ENCODE measurements at places on chromosomes 5 and 9.

DNA sequence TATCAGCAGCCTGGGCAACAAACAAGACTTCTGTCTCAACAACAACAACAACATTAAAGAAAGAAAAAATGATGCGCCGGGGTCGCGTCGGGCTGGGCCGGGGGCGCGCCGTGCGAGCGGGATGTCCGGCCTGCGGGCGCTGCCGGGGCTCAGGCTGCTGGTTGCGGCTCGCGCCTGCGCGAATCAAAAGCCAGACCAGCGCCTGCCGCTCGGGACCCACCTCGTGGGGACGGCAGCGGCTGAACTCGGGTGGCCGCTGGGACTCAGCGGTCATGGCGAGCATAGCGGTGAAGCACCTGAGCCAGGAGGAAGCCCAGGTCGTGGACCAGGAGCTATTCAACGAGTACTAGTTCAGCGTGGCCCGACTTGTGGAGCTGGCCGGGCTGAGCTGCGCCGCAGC is 11.9 kb upstream of the NHP2 start:
- no peaks in the 10 kb centered on the region for H3K27me3 ChIP-seq
- no peak overlapping the region for H3K4me3 ChIP-seq
- H3K36me3 ChIP-seq, result no peaks in the 10 kb centered on the region
- H3K4me1 ChIP-seq, result no peaks in the 10 kb centered on the region
- DNase-seq, result no peak
- H3K27ac ChIP-seq, result no peak overlapping the region

- DNase-seq, result no peak
- no peaks in the 10 kb centered on the region for H3K27me3 ChIP-seq
- H3K27ac ChIP-seq, result no peak overlapping the region
- no peak overlapping the region for H3K4me3 ChIP-seq
- H3K4me1 ChIP-seq, result no peaks in the 10 kb centered on the region
These were observed 369.3 kb downstream of the BNC2 start for GRCh38 chr9:16501141-16501540.

DNA sequence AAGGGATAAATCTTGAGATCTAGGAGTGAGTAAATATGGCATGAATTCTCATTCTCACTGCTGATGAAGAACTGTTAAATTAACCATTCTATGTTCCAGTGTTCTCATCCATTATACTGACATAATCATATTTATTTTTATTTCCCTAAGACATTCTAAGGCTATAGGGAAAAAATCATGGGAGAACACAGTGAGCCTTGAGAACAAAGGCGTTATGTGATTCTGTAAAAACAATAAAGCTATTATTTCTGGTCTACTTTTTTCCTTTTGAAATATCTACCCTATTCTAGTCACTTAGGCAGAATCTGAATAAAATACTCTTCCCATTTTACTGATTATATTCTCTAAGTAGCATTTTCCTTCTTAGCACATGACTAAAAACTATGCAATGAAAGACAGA is 155.7 kb upstream of the ADAMTS16 start:
- H3K27me3 ChIP-seq, result no peaks in the 10 kb centered on the region
- DNase-seq, result no peak
- H3K27ac ChIP-seq, result no peak overlapping the region
- no peaks in the 10 kb centered on the region for H3K4me1 ChIP-seq

DNA sequence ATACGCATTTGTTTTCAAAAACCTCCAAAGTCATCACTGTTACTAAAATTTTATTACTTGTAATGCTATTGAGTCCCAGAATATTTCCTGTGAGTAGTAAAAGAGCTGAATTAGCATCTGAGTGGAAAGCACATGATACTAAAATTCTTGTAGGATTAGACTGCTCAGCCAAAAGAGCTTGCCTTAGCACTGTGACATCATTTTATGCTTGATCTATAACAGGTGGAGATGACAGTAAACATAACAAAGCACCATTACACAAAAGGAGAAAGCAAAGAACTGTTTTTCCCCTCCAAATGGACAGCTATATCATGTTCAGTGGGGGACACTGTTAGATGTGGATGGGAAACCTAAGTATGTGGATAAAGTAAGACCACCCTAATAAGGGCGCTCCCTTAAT is 5.8 kb upstream of the JAK2 start:
- peaks cover 27% of the 10 kb centered on the region for H3K4me1 ChIP-seq
- H3K4me3 ChIP-seq, result no peak overlapping the region
- no peak overlapping the region for H3K27ac ChIP-seq
- no peaks in the 10 kb centered on the region for H3K36me3 ChIP-seq
- DNase-seq, result no peak

- no peaks in the 10 kb centered on the region for H3K4me1 ChIP-seq
- peak overlapping the region; percentile 76 for H3K4me3 ChIP-seq
- H3K27me3 ChIP-seq, result 0 out of 2 replicates have a peak, but pooled peaks cover 1% of the 10 kb centered on the region
- H3K36me3 ChIP-seq, result no peaks in the 10 kb centered on the region
- no peak for DNase-seq
- no peak overlapping the region for H3K27ac ChIP-seq
These were observed 818 bp downstream of the PCDHGA10 start for GRCh38 chr5:141413540-141414069.

DNA sequence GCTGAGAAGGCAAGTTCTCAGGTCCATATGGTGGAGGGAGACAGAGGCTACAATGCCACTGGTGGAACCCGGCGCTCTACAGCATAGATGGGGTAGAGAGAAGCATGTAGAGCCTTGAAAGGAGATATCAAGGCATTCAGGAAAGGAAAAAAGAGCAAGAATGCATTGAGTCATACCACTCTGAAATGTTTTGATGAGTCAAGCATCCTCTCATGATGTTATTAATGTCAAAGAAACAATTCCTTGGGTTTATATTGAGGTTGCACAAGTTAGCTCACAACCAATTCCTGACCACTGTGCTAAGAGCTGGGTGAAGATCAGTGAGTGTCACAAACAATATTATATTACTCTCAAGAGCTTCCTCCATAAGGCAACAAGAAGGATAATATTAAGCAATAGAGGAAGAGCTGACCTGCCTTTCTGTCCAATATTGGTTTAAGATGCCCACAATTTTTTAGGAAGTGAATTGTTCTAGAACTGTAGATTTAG is 178.0 kb downstream of the RFK start:
- no peaks in the 10 kb centered on the region for H3K27me3 ChIP-seq
- H3K27ac ChIP-seq, result no peak overlapping the region
- no peak overlapping the region for H3K4me3 ChIP-seq
- no peaks in the 10 kb centered on the region for H3K36me3 ChIP-seq

DNA sequence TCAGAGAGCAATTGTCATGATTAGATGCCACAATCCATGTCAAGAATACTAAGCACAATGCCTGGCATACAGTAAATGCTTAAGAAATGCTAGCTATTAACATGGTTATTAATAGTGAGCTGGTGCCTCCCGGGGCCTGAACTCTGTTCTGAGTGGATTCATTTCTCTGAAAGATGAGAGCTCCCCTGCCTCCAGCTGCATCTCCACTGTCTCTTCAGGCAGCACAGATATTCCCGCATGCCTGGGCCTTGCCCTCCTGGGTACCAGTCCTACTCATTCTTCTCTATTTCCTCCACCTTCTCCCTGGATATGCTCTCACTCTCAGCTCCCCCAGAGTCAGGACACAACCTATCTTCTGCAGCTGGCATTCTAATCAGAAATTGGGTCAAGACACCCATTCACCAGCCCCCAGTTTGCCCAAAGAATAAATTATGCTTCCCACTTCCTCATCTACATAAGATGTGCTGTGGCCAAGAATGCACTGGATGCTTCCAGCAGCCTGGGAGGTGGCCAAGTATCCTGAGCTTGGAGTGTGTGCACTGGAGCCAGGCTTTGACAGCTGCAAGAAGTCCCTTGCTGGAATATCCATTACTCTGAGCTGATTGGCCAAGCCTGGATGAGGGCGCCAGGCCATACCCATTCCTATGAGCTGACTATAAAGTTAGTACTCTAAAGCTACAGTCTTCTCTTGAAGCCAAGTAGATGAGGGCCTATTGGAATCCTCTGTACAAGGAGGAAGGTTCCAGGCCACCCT is 669.0 kb downstream of the ACTL7B start:
- no peaks in the 10 kb centered on the region for H3K4me1 ChIP-seq
- no peaks in the 10 kb centered on the region for H3K36me3 ChIP-seq
- no peak for DNase-seq
- H3K27me3 ChIP-seq, result no peaks in the 10 kb centered on the region
- H3K27ac ChIP-seq, result no peak overlapping the region
- no peak overlapping the region for H3K4me3 ChIP-seq

DNA sequence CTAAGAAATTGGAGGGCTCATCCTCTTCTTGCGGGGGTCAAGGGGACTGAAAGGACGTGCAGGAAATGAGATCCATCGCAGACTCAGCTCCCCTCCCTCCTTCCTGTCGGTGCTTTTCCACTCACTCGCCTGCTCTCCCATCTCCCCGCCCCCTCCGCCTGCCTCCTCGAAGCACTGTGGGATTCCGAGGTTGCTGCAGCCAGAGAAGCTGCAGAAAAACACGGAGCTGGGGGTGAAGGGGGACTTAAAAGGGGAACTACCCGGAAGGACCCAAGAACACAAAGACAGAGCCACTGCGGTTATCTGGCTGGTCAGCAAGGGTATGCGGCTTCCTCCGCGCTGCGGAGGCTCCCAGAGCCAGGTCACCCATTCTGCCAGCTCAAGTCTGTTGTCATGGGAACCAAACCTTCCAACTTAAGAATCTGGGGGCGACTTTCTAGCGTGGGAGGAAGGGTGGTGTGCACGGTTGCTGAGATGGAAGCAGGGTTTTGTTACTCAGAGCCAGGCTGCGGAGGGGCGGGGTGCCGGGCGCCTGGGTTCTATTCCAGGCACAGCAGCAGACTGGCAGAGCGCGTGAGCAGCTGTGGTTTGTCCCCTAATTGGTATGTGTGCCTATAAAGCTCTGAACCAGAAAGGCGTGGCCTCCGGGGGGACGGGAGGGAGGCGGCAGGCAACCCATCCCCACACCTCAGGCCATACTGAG is 24.9 kb downstream of the PCDHGC5 start:
- DNase-seq, result peak; percentile 75
- H3K27ac ChIP-seq, result peak overlapping the region; percentile 90
- peak overlapping the region; percentile 69 for H3K4me3 ChIP-seq
- H3K4me1 ChIP-seq, result peaks cover 65% of the 10 kb centered on the region

- DNase-seq, result no peak
- no peaks in the 10 kb centered on the region for H3K27me3 ChIP-seq
- H3K4me1 ChIP-seq, result no peaks in the 10 kb centered on the region
These were observed 192.3 kb downstream of the TLE1 start for GRCh38 chr9:81497091-81497490.

- no peaks in the 10 kb centered on the region for H3K27me3 ChIP-seq
- no peak for DNase-seq
- no peaks in the 10 kb centered on the region for H3K4me1 ChIP-seq
These were observed 39.9 kb upstream of the IL17B start for GRCh38 chr5:149418910-149419531.

DNA sequence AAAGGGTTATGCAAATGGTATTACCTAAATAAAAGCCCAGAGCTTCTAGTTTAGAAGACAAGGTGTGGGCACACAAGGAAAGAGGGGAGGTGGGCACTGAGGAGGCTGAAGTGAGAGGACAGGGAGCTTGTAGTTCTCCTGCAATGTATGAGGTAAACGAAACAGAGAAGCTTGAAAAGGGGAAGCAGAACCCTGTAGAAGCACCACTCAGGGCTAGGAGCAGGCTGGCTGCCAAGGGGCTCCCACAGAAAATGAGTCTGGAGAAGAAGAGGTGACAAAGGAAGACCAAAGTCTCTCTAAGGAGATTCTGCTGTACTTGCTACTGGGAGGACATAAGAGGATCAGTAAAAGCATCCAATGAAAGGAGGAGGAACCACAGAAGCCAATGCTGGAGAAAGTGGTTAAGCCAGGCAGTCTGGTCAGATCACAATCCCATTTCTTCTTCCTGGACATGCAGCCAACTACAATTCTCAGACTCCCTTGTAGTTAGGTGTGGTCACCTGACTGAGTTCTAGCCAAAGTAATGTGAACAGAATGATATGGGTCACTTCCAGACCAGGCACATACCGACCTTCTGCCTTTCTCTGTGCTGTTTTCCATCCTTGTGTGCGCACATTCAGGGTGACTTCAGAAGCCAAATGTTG is 174.5 kb upstream of the MAP3K1 start:
- no peaks in the 10 kb centered on the region for H3K36me3 ChIP-seq
- DNase-seq, result no peak
- peaks cover 3% of the 10 kb centered on the region for H3K27me3 ChIP-seq

DNA sequence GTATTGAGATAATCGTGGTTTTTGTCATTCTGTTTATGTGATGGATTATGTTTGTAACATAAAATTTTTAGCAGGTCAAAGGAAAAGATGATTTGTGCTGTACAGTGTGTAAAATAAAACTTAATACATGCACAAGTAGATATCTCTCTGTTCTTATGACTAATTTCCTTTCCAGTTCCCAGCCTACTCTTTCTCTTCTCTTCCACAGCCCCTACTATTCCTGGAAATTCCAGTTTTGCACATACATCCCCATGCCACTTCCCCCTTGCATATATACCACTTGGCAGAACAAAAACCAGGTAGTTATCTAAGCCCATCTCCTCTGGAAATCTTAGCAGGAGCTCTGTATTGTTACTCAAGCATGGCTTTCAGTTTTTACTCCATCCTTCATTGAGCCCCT is 20.2 kb downstream of the TEK start:
- H3K27ac ChIP-seq, result no peak overlapping the region
- H3K36me3 ChIP-seq, result no peaks in the 10 kb centered on the region
- no peaks in the 10 kb centered on the region for H3K4me1 ChIP-seq
- no peak for DNase-seq
- no peak overlapping the region for H3K4me3 ChIP-seq

DNA sequence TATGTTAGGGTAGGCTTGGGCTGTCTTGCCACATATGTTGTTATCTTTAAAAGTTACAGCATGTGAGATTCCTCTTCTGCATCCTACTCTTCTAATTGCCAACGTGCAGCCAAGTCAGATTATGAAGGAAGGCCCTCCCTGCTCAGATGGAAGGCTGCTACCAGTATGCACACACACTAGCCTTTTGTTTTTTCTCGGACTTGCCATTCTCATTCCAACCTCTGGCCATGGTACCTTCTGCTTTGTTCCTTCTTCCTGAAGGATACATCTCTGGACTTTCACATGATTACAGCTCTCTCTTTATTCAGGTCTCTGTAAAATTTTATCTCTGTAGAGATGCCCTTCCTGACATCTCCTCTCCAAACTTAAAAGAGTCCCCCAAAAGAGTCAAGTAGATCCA is 12.8 kb upstream of the OTP start:
- no peak overlapping the region for H3K4me3 ChIP-seq
- no peaks in the 10 kb centered on the region for H3K27me3 ChIP-seq
- no peaks in the 10 kb centered on the region for H3K4me1 ChIP-seq
- H3K27ac ChIP-seq, result no peak overlapping the region
- DNase-seq, result no peak

- H3K4me3 ChIP-seq, result no peak overlapping the region
- H3K36me3 ChIP-seq, result no peaks in the 10 kb centered on the region
- no peaks in the 10 kb centered on the region for H3K4me1 ChIP-seq
- H3K27me3 ChIP-seq, result peaks cover 4% of the 10 kb centered on the region
These were observed 27.6 kb upstream of the FSTL4 start for GRCh38 chr5:133639850-133640528.

- H3K4me1 ChIP-seq, result 0 out of 2 replicates have a peak, but pooled peaks cover 5% of the 10 kb centered on the region
- H3K36me3 ChIP-seq, result no peaks in the 10 kb centered on the region
- H3K27me3 ChIP-seq, result no peaks in the 10 kb centered on the region
- H3K27ac ChIP-seq, result no peak overlapping the region
- no peak for DNase-seq
These were observed 880 bp upstream of the PTPDC1 start for GRCh38 chr9:94083384-94083783.

- no peaks in the 10 kb centered on the region for H3K36me3 ChIP-seq
- H3K4me3 ChIP-seq, result no peak overlapping the region
- no peaks in the 10 kb centered on the region for H3K4me1 ChIP-seq
These were observed 100.3 kb downstream of the PCSK5 start for GRCh38 chr9:75990576-75991304.
